ENCODE measurements at places on chromosomes 1 and 21.

DNA sequence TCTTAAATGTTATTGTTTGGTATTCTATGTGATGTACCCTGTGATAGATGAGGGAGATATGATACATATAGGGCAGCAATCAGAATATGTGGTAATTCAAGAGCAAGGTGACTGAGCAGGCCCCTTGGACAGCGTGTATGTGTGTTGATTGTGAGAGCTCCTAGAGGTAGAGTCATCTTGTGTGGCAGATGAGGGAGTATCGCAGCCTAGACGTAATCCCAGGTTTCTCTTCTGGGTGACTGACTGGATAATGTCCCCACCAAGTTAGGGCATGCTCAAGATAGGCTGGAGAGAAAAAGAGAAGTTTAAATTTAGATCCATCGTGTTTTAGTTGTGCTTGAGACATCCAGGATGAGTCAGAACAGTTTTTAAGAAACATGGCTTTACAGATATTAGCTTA, 185.3 kb downstream of the ZP4 start:
- no peak for DNase-seq

DNA sequence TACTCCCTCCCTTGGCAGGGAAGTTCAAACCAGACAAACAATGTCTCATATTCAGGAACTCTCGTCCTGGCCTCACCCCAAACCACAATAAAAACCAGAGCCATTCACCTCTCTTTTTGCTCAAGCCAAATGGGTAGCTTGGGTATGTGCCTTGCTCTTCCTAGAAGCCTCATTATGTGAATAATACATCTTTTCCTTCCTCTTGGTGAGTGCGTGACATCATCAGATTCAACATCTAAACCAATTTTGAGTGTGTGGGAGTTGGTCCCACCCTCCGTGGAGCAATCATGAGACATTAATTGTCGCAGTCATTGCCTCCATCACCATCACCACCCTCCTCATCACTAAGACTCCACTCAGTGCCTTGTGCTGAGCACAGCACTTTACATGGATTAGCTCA, 482.9 kb downstream of the PTPRU start:
- DNase-seq = no peak

DNA sequence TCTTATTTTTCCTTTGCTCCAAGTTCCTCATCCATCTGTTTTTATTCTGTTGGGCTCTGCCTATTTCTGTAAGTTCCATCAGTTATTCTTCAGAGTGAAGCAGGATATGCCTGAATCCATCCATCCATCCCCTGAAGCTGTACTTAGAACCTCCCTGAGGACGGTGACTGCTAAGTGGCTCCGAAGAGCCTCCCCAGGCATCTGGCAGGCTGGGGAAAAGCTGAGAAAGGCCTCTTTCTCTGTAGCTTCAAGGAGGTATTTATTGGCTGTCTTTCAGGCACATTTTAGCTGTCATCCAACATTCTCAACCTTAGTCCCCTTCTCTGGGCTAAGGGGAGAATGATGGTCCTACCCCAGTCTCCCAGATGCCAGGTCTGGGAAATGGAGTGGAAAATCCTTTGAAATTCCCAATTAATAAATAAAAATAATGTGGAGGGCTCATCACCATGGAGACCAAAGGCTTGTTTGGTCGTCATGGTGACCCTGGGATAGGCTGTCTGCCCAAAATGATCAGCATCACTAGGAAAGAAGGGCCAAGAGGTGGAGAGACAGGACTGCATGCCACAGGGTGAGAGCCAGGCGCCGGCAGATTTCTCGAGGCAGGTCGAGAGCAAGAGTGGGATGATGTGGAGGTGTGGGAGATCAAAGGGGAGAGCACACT, 82.0 kb downstream of the UBIAD1 start:
- no peak for DNase-seq

DNA sequence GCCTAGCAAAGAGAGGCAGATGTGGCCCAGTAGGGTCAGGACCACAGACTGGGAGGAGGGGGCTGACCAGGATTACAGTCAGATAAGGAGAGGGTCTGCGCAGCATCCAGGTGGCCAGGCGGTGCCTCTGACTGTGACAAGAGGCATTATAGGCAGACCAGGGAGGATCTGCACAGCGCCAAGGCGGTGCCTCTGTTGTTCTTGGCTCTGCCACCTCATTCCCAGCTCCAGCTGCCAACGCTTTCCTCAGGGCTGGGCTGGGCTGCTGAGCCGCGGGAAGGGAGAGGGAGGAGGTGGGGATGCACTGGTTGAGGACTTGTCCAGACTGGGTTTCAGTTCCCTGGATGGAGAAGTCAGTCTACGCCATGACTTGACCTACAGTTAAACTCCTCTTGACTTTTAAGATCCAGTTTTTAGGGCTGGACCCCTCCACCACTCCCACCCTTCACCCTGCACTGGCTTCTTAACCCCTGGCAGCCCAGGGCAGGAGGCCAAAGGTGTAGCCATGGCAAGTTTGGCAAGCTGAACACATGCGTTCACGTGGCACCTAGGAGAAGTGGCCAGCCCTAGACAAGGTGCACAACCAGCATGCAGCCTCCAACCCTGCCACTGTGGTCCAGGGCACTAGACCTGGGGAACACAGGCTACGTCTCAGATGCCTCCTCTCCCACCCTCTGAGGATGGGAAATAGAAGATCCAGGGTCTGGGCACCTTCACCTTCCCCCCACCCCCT, 4.5 kb upstream of the CRABP2 start:
- no peak for DNase-seq

- no peak for DNase-seq
Measured at GRCh38 chr1:200299571-200299970, 110.3 kb downstream of the ZNF281 start.

- no peak for DNase-seq
Measured at GRCh38 chr1:72397786-72398185, 115.4 kb upstream of the NEGR1 start.

- no peak for DNase-seq
Measured at GRCh38 chr1:6260433-6260934, 414 bp downstream of the GPR153 start.

DNA sequence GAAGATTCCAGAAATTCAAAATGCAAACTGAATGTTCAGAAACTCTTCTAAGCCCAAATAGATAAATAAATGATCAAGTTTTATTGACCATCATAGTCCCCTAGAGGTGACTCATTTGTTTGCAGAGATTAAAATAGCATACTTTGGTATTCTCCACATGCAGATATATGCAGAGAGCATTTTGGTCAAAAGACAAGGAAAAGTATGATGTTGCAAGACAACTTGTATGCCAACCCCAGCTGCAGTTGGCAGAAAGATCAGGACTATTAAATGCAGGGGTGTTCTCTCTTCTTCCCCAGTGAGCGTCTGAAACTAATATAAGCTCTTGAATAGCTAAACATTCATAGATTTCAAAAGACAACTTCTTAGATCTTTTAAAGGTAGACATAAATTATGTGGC, 404.9 kb downstream of the LTN1 start:
- DNase-seq = no peak

All from naive thymus-derived CD4-positive, alpha-beta T cell (primary cell).